Omental fat pad (tissue), 4 donors: ENCODE measurements at places on chromosomes 1 and 21. TPM values are rescaled to one million over a fixed set of nuclear protein-coding genes. Genes with fewer than 3 reads are reported as not detected.

DNA sequence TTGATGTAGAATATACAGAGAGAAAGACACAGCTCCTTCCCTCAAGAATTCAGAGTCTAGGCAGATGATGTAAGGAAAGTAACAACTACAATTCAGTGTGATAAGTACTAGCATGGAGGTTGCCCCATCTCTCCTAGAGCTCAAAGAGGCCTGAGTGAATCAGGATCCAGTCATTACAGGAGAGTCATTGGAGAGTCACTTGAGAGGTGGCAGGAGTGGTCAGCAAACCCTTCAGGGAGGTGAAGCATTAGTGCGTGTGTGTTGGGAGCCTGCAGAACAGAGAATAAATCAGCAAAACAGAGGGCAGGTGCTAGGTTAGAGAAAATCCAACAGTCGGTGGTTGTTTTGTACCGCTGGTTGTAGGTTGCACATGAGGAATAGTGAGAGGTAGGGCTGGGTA, 46.1 kb downstream of the GRIK1 start:
- no peak for DNase-seq

DNA sequence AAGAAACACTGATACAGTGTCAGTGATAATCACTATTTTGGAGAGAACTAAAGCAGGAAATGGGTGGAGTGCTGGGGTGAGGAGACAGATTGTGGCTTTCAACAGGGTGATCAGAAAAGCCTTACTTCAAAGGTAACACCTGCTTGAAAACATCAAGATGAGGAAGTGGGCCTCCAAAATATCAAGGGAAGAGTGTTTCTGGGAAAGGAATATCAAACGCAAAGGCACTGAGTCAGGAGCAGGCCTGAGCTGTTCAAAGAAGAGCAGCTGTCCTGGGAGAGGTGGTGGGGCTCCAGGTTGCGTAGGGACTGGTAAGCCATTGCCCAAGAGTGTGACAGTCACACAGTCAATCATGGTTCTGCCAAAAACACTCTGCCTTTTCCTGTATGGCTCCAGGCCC, 47.1 kb upstream of the ATP1A1 start:
- no peak for DNase-seq

- no peak for DNase-seq
Measured at GRCh38 chr1:25684216-25684965, 67.8 kb downstream of the MAN1C1 start.

DNA sequence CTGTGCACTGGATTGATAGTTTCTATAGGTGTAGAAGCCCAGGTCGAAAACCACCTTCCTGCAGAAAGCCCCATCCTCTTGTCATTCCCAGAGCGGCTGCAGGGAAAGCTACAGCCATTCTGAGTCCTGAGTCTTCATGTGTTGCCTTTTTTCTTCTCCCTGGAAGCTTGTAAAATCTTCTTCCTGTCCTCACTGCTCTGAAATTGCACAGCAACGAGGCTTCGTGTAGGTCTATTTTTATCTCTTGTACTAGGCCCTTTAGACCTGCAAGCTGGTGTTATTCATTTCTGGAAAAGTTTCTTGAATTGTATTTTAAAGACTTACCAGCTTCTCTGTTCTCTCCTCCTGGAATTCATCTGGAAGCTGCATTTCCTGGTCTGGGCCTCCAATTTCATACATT, 44.2 kb upstream of the ETS2 start:
- DNase-seq = no peak

DNA sequence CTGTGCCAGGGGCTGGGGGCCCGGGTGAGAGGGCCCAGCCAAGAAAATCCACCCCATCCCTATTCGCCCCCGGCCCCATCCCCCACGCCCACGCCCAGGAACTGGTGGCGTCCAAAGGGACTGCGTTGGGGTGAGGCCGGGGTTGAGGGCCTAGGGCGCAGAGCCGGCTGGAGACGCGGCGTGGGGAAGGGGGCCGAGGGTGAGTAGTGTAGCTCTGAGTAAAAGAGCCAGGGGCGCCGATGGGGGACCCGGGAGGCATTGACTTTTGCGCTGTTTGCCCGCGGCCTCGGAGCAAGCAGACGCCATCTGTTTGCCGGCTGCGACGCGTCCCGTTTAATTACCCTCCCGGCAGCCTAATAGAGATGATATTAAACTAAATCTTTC, 3.5 kb upstream of the DMRTA2 start:
- DNase-seq = no peak

The PGLYRP4 gene
- total RNA-seq = not detected

The TRPM2 gene
- total RNA-seq = 9.3 TPM

The FAAH gene
- 11.6 TPM for total RNA-seq

- DNase-seq = no peak
Measured at GRCh38 chr1:47569261-47569660, 131.4 kb downstream of the FOXD2 start.

DNA sequence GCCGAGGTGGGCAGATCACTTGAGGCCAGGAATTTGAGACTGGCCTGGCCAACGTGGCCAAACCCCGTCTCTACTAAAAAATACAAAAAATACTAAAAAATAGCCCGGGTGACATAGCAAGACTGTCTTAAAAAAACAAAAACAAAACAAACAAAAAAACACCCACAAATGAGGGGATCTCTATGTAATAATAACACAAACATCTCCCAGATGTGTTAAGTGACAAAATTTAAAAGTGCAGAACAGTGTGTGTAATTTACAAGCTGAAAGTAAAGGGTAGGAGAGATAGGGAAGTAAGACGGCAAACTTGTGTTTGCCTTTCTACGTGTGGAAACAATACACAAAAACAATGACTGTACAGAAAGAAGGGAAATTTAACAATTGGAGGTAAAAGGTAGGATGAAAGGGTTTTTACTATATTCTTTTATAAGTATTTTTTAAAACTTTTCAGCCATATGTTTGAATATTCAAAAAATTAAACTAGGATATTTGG, 36.3 kb downstream of the ARID4B start:
- DNase-seq = no peak

The NFASC gene
- total RNA-seq = 11.2 TPM

GRCh38 chr1:2044510-2045319, 5.5 kb upstream of the PRKCZ start:
- peak; percentile 61 for DNase-seq

The CATSPERE gene
- 1.4 TPM for total RNA-seq

- no peak for DNase-seq
Measured at GRCh38 chr1:9654051-9654833, 2.7 kb downstream of the PIK3CD start.

The BTBD8 gene
- 8.3 TPM for total RNA-seq

DNA sequence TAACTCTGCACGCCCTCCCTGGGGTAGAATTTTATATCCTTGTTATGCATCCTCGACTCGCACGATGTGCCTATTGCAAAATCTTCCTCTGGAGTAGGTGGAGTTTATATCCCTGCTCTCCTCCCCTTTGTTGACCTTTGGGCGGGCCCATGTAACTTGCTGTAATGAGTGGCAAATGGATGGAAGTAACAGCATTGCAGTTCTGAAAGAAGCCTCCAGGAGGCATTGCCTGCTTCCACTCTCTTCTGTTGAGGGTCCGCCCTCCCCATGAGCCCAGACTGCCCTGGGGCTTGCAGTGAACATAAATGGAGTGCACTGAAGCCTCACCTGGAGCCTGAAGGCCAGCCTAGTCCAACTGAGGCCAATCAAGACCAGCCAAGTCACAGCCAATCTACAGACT, 62.2 kb upstream of the GRIK3 start:
- DNase-seq = no peak

- DNase-seq = peak; percentile 23
Measured at GRCh38 chr21:39788383-39788782, 43.4 kb downstream of the IGSF5 start.

- DNase-seq = no peak
Measured at GRCh38 chr1:92484472-92485380, 2.0 kb downstream of the GFI1 start.

The SLC44A3 gene
- 1.6 TPM for total RNA-seq

DNA sequence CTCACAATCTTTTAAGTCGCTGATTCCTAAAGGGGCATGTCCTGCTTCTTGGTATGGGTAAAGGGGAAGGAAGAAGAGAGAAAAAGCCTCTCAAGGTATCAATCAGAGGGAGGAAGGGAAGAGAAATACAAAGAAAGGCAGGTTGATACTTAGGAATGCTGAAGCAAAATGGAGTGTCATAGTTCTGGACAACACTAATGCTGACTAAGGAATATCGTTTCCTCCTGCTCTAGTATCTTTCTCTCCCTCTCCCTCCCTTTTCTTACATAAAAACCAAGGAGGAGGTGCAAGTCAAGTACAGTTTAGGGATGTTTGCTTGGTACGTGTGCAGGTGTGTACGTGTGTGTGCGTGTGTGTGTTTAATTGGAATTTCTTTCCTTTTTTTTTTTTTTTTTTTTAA, 44.9 kb upstream of the IL12RB2 start:
- DNase-seq = no peak

GRCh38 chr1:184019069-184019468, 18.5 kb downstream of the COLGALT2 start:
- DNase-seq = no peak

- no peak for DNase-seq
Measured at GRCh38 chr1:64624218-64624713, 120.6 kb upstream of the RAVER2 start.

DNA sequence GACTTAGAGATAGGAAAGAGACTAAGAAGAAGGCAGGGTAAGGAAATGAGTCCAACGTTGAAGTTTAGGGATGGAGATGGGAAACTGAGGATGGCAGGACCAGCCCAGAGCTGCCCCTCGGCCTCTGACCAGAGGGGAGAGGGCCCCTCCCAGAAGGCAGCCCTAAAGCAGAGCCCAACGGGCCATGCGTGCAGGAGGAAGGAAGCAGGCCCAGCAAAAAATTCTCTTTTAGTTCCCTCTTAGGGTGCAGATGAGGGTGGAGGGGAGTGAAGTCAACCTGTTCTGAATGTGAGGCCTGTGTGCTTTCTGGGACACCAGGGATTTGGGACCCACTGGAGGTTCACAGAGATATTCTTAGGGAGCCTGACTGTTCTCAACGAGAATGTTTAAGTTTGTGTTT, 225.4 kb downstream of the RHOU start:
- no peak for DNase-seq

DNA sequence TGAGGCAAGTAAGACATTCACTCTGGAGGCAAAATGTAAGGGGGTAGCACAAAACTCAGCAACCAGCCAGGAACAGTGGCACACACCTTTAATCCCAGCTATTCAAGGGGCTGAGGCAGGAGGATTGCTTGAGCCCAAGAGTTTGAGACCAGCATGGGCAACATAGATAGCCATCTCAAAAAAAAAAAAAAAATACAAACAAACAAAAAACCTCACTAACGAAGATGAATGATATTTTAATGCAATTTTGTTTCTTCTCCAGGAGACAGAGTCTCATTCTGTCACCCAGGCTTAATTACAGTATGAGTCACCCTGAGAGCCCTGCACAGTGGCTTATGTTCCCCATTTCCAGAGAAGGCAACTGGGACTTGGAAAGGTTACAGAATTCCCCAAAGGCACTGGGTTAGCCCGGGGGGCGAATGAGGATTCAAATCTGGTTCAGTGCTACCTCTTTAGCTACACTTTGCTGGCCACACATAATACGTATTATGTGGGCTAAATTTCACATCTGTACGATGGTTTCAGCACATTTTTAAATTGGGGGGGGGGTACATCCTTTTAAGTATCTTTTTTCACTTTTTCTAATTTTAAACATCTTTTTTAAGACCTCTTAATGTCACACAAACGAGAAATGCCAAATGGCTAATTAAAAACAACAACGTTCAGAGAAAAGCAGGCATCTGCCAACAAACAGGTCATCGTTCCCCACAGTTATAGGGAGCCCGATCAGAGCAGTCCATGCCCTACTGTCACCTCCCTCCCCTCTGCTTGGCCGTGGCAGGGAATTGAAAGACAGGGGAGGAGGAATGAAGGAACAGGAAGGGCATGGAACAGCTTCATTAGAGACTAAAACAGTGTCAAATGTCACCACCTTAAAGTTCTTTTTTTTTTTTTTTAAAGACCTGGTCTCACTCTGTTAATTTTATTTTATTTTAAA, 3.5 kb downstream of the CELA2A start:
- no peak for DNase-seq

The TPTE gene
- not detected for total RNA-seq

DNA sequence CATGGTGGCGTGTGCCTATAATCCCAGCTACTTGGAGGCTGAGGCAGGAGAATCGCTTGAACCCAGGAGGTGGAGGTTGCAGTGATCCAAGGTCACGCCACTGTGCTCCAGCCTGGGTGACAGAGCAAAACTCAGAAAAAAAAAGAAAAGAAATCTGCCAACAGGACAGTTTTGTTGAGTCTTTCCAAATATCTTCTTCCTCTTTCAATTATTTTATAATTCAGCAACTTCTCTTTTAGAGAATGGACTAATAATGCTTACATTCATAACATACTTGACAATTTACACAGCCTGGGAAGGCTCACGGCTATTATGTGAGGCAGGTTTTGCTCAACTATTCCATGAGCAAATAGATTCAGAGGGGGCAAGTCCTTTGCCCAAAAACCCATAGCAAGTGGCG, 18.1 kb downstream of the CNR2 start:
- no peak for DNase-seq

The HAO2 gene
- total RNA-seq = not detected

The LMOD1 gene
- total RNA-seq = 40.1 TPM
